ENCODE measurements at places on chromosomes 13 and 19.

GRCh38 chr19:11659612-11660011, 62.3 kb downstream of the ZNF627 start:
- DNase-seq: no peak

DNA sequence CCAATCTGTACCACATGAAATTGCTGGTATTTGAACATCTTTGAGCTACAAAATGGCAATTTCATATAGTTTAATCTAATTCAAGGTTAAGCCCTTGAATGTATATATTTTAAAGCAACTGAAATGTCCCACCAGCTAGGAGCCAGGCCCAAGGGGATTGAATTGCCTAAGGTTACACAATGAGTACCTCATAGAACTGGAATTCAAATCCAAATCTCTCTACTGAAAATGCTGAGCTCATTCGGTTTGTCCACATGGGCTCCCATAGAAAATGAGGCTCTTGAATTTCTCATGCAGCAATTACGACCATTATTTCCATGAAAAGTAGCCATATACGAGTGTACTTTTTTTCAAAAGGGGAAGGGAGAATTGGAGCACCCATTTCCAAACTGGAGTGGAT, 31.5 kb upstream of the FNDC3A start:
- DNase-seq: no peak

DNA sequence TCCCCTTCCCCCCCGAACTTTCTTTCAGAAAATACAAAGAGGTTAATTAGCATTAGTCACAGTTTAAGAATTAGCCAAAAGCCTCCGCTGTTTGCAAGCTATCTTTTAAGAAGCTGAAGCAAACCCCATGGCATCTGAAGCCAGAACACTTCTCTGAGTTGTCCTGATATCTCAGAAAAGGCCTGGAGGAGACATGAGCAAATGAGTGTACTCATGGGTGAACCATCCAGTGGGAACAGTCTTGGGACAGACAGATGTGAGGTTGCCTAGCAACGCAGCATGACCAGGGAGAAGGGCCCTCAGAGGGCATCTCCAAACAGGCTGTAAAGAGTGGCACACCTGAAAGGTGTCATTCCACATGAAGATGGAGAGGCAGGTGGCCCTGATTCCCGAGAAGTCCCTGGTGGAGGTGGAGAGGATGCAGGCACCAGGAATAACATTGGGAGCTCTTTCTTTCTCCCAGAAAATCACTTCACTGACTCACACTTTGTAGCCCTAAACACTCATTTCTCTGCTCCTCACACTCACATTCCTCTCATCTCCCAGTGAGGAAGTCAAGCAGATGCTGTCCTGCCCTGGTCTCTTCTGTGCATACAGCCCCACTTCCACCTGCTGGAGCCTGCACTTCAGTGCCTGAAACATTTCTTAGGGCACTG, 87.0 kb upstream of the TSHZ3 start:
- DNase-seq: no peak

GRCh38 chr19:10800488-10800887, 35.5 kb downstream of the TMED1 start:
- no peak for DNase-seq

GRCh38 chr19:51546107-51546649, 14.7 kb upstream of the SIGLEC6 start:
- DNase-seq: no peak

GRCh38 chr13:45545686-45546409, 69.7 kb downstream of the ERICH6B start:
- DNase-seq: no peak

GRCh38 chr19:46559203-46559602, 41.9 kb upstream of the CALM3 start:
- DNase-seq: no peak

- DNase-seq: no peak
Observed at GRCh38 chr13:61415058-61415721, 459 bp downstream of the PCDH20 start.

- no peak for DNase-seq
Observed at GRCh38 chr19:10061717-10062310, 24.3 kb upstream of the SHFL start.

DNA sequence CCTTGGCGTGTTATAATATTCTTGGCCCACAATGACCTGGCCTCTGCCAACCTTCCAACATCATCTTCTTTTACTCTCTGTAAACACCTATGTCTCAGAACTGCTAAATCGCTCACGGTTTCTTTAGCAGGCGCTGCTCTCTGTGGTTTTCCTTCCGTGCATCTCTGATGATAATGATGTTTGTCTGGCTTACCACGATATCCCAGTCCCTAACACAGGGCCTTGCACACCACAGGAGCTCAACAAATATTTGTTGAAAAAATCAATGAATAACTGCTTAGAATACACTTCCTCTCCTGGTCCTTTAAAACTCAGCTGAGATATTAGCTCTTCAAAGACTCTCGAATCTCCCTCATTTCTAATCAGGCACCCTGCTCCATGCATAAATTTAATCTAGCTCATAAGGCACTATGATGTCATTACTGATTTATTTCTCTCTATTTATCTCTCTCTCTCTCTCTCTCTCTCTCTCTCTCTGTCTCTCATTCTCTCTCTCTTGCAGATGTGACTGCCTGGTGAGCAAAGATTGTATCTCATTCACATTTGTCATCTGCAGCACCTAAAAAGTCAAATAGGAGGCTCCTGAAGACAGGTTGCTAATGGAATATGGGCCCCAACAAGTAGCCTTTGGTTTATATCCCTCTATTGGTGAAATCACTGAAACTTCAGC, 206.4 kb downstream of the NHLRC3 start:
- no peak for DNase-seq

GRCh38 chr13:59734393-59734792, 429.3 kb downstream of the DIAPH3 start:
- DNase-seq: no peak

GRCh38 chr19:30073152-30074000, 131.3 kb downstream of the URI1 start:
- no peak for DNase-seq

GRCh38 chr19:351976-352625, 7.5 kb upstream of the MIER2 start:
- DNase-seq: no peak

GRCh38 chr13:105346141-105346775, 1189.2 kb downstream of the EFNB2 start:
- no peak for DNase-seq

- DNase-seq: no peak
Observed at GRCh38 chr19:2983351-2984214, 6.2 kb downstream of the TLE6 start.

- no peak for DNase-seq
Observed at GRCh38 chr13:97298816-97299215, 76.7 kb downstream of the MBNL2 start.

- DNase-seq: no peak
Observed at GRCh38 chr13:112850273-112850672, 118.7 kb upstream of the MCF2L start.

GRCh38 chr13:39913339-39913738, 257.9 kb downstream of the COG6 start:
- DNase-seq: no peak

- no peak for DNase-seq
Observed at GRCh38 chr13:29909081-29909730, 58.8 kb upstream of the UBL3 start.

- no peak for DNase-seq
Observed at GRCh38 chr13:49407936-49408335, 35.9 kb downstream of the CAB39L start.

DNA sequence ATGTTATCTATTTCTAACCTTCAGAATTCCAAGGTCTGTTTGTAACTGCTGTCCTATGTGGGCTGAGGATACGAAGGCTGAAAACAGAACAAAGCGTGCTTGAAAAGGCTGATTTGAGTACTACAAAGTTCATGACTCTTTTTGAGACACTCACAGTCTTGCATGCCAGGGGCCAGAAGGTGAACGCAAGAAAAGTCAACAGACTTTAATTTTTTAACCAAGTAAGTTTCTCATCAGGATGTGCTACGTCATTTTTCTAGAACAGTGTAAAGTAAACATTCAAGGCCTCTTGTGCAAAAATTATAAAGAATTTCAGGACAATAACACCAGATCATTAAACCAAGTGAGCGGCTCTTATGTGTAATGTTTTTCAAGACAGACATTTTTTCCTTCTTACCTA, 163.5 kb downstream of the COG6 start:
- DNase-seq: no peak

DNA sequence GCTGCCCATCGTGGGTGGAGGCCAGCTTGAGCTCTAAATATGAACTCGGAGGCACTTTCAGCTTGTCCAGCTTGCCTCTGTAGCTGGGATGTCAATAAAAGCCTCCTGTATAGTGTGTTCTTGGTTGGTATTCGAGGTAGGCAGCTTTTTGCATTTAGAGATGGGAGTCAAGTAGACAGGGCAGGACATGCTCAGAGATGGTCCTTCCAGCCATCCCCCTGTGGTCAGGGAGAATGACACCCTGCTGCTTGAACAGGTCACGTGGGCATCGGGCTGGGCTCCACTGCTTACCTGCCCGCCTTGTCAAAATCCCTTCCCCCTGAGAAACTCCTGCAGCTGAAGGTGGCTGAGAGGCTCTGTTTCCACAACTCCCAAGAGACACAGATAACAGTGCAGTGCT, 302.5 kb downstream of the ZNF536 start:
- no peak for DNase-seq

- DNase-seq: peak; percentile 55
Observed at GRCh38 chr13:97855570-97856303, 97.7 kb upstream of the IPO5 start.

DNA sequence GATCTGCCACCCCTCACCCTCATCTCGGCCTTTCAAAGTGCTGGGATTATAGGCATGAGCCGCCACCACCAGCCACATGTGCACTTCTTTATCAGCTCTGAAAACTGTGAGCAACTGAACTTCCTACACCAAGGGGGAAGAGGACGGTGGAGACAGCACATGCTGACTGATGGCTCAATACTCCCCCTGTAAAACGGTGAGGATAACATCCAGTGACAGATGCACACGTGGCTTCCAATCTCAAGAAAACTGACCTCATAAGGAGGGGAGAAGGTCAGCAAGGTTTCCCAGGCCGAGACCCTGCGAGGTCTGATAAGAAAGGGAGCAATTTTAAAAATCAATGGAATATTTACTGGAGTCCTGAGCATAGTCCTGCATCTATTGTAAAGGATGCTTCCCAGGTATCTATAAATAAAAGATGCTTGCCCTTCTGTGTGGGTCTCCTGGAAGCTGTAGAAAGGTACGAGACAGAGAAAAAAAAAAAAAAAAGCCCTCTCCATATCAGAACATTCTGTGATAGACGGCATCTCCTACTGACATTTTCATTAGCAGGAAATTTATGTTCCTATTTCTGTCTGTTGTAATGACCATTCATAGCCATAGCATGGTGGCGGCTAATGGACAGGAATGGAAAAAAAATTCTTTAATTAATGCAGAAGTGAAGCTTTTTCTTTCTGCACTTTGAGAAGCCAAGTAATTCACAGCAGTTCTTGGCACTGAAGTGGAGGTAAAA, 385.1 kb downstream of the ZNF536 start:
- no peak for DNase-seq

DNA sequence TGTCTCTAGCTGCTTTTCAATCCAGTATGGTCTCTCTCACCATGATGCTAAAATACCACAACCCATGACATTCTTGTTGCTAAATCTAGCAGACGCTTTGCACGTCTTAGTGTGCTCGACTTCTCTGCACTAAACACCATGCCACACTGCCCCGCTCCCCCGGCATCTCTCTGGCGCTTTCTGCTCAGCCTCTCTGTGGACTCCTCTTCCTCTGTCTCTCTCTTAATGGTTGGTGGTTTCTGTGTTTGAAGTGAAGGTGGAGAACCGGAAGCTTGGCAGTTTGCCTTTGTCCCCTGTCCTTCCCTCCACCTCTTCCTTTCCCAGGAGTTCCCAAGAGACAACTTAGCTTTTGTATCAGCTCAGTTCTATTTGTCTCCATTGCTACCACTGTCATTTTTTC, 8.8 kb downstream of the ERCC5 start:
- no peak for DNase-seq

DNA sequence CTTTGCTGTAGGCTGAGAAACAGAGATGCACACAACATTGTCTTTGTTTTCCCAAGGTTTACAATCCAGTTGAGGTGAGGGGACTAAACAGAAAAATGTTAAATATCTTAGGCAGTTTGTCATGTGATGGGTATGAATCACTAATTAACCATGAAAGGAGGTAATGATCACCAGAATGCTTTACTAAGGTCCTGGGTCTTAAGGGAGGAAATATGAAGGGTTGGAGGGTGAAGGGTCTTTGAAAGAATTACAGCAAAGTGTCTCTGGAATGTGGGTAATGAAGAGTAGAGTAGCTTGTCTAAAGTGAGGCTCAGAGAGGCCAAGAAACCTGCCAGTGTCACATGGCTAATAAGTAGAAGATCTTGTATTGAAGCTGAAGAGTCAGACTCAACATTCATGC, 19.0 kb downstream of the BIVM start:
- no peak for DNase-seq

DNA sequence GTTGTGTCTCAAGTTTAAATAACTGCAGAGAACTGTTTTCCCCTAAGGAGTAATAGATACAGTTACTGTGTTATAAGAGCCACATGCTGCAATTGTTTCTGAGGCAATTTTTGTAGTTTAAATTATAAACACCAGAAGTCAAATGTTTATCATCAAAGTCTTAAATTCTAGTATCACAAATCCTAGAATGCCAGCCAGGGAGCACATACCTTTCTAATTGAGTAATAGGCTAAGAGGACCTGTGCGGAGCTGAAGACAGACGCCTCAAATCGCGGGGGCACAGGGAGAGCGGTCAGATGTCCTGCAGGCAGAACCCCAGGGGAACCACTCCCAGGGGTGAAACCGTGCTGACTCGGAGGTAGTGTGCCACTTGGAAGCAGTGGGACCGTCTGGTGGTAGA, 65.2 kb upstream of the TNFRSF19 start:
- no peak for DNase-seq

DNA sequence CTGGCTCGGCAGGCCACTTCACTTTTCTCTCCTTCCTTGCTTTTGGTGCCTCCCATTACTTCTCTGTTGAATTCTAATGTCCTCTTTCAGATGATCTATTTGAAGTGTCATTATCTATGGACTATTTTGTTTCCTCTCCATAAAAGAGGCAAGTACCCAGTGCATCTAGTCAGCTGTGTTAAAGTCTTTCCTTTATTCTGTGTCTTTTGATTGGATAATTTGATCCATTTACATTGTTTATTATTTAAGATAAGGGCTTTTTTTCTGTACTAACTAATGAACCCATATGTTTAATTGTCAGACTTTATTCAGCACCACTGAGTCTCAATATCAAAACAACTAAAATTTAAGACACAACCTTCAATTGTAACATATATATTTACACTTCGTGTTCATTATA, 36.4 kb downstream of the IGFL3 start:
- DNase-seq: no peak

DNA sequence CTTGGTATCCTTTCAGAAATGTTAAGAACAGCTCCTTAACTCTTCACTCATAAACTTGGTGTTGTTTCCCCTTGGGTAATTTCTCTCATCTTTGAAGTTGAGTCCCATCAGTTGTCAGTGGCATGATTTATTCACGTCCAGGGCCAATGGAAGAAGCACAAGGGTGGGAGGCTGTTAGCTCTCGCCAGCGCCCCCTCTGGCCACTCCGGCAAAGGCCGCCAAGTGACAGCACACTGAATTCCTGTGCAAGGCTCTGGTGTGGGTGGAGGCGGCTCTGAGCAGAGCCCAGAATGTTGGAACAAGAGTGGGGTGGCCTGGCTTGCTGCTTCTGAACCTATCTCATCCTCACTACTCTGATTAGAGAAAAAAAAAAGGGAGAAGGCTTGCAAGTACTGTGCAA, 13.1 kb upstream of the MEDAG start:
- no peak for DNase-seq

GRCh38 chr19:3142292-3142670, 6.4 kb downstream of the GNA15 start:
- no peak for DNase-seq

Data from hematopoietic multipotent progenitor cell treated with erythropoietin and hydrocortisone succinate and interleukin-3 and kit ligand, for 17 days (in vitro differentiated cells).